ENCODE measurements at places on chromosomes 12 and 14.

GRCh38 chr12:106445053-106445452 lies 87.5 kb downstream of the POLR3B start:
- no peak for DNase-seq

GRCh38 chr12:89706986-89707702 lies 1.5 kb downstream of the ATP2B1 start:
- DNase-seq, result peak; percentile 22

GRCh38 chr14:79118291-79118690 lies 948.1 kb downstream of the NRXN3 start:
- DNase-seq, result no peak

GRCh38 chr12:121990692-121991603 lies 30.7 kb upstream of the BCL7A start:
- DNase-seq, result no peak

DNA sequence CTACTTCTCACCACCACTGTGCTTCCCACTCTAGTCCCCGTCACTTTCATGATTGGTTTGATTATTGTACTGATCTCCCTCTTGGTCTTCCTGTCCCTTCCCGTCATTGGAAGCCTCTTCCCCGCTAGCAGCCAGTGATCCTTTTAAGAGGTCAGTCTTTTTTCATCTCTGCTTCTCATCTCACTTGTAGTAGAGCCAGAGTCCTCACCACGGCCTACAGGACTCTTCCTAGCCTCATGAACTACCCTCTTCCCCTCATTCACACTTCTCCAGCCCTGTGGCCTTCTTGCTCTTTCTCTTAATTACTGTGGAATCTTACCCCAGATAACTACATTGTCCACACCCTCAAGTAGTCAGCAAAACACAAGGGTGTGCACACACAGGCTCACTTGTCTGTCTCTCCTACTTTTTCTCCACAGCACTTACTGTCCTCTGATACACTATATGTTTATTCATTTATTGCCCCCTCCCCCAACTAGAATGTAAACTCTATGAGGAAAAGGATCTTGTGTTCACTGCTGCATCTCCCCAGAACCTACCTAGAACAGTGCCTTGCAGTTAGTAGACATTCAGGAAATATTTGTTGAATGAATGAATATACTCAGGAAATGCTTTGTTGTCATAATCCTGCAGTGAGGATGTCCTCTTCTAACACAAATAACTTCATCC lies 66.3 kb downstream of the CKB start:
- DNase-seq, result no peak

DNA sequence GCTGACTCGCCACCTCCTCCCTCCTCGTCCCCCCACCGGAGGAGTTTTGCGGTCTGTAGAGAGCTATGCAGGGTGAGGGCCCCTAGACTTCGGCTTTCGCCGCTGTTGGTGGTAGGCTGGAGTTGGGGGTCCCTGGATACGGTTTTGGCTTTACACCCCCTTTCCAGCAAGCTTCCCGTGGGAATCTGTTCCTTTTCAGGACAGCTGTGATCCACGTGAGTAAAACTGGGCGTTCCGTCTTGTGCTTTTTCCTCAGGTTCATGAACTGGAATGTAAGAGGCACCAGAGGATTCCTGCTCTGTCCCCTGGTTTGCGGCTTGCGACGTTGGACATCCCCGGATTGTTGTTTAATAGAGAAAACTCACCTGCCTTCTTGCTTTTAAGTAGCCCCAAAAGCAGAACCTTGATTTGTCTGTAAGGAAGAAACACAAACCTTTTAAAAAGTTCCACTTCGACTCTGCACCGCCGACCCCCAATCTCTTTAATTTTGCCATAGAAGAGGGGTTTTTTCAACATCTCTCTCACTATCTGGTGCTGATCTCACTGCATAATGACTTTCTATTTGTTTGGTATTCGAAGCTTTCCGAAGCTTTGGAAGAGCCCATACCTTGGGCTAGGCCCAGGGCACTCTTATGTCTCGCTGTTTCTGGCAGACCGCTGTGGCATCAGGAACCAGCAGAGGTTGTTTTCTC lies 490 bp downstream of the PRORP start:
- no peak for DNase-seq

All from central memory CD4-positive, alpha-beta T cell (primary cell).